PC-9 (cell line): ENCODE measurements at places on chromosomes 7 and 10.

- peak; percentile 51 for DNase-seq
These were observed at the start of gene STK32C for GRCh38 chr10:132307823-132308586. TSS of gene STK32C (minus strand) at chr10:132307950. CDS start at chr10:132307833, 117 bp downstream.

DNA sequence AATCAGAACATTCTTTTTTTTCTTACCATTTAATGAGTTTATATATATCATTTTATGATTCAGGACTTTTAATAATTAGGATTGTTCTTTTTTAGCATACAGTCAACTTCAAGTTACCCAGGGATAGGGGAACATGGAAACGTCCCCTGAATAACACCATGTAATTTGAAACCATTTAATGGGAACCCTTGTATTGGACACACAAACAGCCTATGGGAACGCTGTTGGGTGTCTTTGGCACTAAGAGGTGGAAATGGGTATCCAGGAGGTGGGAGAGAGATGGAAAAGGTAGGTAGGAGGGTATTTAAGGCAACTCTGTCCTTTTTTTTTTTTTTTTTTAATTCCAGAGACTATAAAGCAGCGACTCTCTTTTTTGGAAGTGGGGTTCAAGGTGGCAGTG is 2.6 kb downstream of the LUC7L2 start:
- no peak for DNase-seq

GRCh38 chr7:80826520-80827238 is 92.2 kb downstream of the SEMA3C start:
- no peak for DNase-seq

DNA sequence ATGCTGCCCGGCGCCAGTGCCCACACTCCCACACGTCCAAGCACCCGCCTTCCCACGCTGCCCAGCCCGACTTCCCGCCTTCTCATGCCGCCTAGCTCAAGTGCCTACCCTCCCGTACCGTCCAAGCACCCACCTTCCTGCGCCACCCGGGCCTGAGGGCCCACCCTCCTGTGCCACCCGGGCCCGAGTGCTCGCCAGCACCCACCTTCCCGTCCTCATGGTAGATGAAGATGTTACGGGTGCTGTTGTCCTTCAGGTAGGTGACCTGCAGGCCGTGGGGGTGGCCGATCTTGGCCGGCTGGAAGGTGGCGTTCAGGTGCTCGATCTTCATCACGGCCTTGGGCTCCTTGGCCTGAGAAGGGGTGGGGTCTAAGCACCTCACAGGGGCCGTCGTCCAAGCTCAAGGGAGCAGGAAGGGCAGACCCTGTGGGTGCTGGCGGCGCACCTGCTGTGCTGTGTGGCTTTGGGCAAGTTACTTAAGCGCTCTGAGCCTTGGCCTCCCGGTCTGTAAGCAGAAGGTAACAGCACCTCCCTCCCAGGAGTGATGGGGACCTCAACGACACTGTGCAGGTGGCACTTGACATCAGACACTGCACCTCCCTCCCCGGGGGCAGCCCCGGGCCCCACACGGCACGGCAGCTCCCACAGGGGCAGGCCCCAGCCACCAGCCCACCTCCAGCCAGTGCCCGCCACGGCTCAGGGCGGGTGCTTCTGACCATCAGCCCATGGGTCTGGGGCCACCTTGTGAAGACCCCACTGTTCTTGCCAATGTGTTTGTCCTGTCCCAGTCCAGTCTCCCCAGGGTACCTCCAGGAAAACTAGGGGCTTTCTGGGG is 27.8 kb downstream of the GET4 start:
- no peak for DNase-seq

DNA sequence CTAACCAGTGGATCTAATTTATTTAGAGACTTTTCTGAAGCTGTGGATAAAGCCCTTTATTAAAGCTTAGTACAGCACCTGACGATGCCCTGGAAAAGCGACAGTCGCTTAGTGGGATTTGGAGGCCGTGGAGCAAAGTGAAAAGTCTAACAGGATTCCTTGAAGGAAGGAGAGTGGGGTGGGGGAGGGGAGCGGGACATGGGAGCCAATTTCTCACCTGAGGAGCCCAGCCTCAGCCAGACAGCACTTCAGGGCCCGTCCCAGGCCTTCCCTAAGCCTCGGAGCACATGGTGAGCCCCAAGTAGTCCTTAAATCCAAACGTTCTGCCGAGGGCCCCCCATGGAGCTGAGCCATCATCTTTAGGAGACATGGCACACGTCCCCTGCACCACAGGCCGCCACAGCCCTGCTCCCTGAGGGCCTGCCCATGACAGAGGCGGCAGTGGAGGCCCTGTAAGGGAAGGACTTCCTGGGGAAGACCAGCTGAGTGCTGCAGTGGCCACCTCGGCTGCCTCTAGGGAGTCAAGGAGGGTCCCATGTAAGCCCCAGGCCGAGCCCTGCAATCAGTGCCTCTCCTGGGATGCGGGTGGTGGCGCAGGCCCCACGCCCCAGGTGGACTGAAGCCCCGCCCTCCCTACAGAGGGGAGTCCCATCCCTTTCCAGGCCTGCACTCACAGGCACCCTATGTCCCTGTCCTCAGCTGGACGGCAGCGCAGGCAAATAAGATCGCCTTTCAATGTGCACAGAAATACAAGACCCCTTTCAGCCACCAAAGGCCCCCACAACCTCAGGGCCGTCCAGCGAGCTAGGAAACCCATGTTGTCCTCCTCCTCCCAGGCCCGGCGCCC is 187.0 kb downstream of the MAD1L1 start:
- DNase-seq = no peak

DNA sequence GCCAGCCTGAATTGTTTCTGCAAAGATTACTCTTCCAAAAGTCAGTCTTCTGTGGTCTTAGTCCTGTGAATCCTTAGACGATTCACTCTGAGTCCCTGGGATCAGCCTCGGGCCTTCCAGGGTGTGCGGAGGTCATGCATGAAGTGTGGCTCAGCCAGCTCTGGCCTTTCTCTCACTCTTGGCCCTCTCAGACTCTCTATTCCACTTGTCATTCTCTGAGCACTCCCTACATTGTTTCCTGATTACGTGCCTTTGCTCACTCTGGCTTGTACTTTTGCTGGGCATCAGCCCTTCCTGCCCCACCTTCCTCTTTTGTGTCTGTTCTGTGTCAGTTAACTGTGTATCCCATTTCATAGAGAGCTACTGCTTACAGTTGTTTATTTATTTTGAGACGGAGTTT is 36.0 kb downstream of the CCNY start:
- peak; percentile 71 for DNase-seq

- DNase-seq = peak; percentile 95
These were observed 27.9 kb upstream of the ASCC1 start for GRCh38 chr10:72243822-72244437.

DNA sequence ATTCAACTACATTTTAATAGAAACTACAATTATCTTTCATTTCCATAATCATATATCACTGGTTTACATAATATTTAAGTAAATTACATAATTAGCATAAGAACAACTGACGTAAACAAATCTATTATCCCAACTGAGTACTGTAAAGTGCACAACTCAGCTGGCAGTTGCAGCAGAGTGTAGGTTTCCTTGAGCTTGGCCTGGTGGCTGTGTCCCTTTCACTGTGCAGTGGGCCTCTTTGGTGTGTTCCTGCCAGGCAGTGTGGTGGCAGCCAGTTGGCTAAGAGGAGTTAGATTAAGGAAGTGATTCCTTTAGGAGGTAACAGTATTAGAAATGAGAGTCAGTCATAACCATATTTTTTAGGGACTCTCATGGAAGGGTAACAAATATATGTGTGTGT is 7.0 kb downstream of the NRG3 start:
- no peak for DNase-seq

DNA sequence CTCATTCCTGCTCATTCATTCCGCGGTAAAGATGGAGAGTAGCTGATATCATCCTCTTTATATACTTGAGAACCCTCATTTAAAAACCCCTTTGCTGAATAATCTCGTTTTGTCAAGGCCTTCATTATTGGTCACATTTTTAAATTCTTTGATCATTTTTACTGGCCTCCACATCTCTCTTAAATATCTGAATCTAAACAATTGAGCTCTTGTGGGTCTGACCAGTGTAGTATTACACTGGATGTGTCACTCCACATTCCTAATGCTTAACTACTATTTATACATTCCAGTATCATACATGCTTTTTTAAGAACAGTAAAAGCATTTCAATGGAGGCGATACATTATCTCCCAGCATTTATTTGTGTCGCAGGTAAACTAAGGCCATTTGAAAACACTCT is 12.6 kb upstream of the PRPS1L1 start:
- DNase-seq = no peak

DNA sequence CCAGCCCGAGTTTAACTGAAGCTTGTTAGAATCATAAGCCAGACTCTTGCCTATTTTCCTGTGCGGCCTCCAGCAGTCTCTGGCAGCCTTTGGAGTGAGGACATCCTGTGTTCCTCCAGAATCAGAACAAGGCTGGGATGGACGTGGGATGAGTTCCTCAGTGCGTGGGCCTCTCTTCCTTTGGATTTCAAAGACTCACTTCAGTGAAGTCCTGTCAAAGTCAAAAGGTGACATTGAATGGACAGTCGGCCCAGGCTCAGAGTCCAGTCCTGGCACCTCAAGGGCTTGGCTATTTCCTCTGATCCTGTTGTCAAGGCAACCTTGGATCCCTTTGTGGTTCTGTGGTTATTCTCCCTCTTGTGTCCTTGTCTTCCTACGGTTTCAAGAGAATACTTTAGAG is 21.4 kb upstream of the SMC3 start:
- no peak for DNase-seq

- no peak for DNase-seq
These were observed 194.0 kb upstream of the PRPS1L1 start for GRCh38 chr7:18221377-18222293.

DNA sequence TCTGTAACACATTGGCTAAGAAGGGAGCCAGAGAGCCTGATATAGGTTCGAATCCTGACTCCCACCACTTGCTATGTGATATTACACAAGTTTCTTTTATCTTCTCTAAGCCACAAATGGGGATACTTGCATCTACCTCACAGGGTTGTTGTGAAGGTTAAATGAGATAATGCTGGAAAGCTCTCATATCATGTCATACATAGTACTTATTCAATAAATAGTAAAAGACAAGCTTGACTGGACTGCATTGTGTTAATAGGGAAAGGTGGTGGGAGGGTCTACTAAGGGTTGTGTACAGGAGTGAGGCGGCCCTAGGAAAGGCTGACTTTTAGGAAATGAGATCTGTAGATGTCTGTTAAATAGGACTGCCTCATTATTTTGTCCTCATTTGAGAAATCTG is 35.8 kb upstream of the DNMBP start:
- no peak for DNase-seq

- no peak for DNase-seq
These were observed 122.5 kb upstream of the CDK13 start for GRCh38 chr7:39827571-39827970.
